ENCODE measurements at places on chromosomes 11 and 22.

DNA sequence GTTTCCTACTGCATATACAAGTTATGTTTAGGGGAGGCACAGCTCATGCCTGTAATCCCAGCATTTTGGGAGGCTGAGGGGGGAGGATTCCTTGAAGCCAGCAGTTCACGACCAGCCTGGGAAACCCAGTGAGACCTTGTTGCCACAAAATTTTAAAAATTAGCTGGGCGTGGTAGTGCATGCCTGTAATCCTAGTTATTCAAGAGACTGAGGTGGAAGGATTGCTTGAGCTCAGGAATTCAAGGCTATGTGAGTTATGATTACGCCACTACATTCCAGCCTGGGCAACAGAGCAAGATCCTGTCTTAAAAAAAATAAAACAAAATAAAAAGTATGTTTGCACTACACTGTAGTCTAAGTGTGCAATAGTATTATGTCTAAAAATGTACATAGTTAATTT, 108.8 kb upstream of the TEAD1 start:
- DNase-seq = no peak

DNA sequence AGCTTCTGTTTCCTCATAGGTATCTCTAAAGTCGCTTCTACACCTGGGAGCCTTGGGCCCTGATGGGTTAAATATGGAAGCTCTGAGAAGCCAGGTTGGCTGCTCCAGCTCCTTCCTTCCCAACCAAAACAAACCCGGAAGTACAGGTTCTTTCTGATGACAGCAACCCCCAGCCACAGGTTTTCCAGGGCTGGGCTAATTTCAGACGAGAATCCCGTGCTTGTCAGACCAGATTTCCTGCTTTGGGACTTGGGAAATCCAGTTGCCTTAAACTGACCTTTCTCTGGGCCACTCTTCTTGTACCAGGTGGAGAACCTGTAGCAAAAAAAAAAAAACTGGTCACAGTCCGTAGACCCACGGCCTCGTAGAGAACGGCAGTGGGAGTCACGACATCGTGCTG, 51.9 kb downstream of the RBX1 start:
- DNase-seq = no peak

GRCh38 chr11:129620237-129621104, 195.2 kb upstream of the TMEM45B start:
- no peak for DNase-seq

DNA sequence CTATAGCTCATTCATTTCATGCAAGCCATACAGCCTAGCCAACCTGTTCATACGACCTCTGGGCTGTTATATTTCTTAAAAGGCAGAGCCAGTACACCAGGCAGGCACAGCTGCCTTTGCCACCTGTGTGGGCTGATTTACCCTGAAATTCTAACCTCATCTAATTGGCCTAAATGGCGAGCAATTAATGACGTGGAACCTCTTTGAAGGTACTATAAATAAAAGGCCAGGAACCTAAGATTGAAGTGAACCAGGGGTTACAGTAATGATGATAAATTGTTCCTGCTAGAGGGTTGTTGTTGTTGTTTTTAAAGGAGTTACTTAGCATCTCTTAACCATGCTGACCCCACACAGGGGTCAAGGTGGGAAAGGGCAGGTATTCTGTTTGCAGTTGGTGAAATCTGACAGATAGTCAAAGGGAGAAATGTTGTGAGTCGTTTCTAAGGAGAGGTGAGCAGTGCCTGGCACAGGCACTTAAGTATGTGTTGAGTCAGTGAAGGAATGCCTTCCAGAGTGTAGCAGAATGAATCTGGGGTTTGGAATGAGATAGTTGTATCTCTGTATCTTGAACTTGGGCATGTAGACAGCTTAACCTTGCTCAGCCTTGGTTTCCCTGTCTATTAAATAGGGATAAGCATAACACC, 213.5 kb upstream of the NAV2 start:
- no peak for DNase-seq

GRCh38 chr11:77211040-77211451, 83.0 kb downstream of the MYO7A start:
- peak; percentile 47 for DNase-seq

DNA sequence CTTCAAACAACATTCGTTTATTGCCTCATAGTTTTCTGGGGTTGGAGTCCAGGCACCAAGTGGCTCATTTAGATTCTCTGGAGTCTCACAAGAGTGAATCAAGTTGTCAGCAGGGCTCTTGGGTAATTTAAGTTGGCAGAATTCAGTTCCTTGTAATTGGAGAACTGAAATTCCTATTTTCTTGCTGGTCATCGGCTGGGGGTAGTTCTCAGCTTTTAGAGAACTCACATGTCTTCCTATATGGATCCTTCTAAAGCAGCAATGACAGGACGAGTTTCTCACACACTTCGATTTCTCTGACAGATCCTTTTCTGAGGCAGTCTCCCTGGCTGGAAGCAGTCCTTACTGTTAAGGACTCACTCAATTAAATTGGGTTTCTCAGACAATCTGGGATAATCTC, 17.3 kb upstream of the OOSP4B start:
- no peak for DNase-seq

- DNase-seq = no peak
Observed at GRCh38 chr11:11732116-11732515, 109.7 kb upstream of the USP47 start.

- DNase-seq = no peak
Observed at GRCh38 chr11:111066846-111067245, 178.7 kb upstream of the POU2AF2 start.

DNA sequence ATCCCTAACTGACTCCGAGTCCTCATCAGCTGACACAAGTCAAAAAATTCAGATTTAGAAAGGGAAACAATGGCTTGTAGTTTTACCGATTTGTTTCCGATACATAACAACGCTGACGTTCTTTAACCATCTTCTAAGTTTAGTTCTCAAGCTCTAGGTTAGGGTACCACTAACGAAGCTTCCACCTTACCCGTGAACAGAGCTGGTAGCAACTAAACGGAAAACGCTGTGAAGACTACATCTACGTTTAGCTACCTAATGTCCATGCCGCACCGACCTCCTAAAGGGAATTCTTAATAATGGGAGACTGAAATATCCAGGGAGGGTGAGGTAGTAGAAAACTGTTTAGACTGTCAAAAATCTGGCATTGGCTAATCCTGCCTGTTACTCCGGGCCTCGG, 1.0 kb downstream of the NUP98 start:
- DNase-seq = peak; percentile 14

DNA sequence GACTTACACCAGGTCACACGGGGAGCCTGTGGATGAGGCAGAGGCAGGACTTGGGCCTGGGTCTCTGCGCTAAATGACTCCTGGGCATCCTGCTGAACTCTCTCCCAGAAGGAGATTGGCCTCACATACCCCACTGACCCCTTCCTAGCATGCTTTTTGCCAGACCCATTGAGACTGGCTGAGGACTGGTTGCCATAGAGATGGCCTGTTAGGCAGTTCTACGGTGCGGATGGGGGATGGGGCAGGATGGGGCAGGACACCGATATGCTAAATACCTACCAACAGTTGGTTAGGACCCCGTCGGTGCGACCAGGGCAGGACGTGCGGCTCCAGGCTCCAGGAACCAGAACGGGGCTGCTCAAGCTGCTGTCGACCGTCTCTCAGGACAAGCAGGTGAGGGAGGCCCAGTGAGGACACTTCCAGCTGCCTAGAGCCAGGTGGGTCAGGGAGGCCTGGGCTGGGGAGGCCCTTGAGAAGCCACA, at the start of gene TSGA10IP:
Gene TSGA10IP (plus strand): TSS at position 51 of the 482 bp plus-strand sequence. CDS start 196 bp downstream, at position 247.
- DNase-seq = no peak

DNA sequence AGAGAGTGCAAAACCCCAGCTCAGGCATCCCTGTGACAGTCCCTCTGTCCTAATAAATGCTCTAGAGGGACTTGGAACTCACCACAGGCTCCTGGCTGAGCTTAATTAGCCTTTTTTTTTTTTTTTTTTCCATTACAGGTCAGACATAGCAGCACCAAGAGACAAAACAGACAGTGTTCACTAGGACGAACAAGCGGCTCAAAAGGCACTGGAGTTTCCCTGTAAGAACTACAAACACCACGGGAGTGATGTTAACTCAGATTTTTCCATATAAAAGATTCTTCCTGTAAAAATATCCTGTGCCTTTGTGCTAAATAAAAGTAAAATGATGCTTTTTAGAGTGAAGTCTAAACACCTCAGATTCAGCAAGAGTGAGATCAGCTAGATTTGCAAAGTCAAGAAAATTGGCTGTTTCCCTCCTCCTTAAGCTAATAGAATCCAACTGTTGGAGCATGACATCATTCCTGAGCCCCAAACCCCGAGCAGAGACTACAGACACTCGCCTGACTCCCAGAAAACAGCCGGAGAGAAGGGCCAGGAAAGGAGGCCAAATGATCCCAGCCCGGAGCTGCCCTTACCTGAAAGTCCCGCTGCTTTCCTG, 101.0 kb upstream of the AKIP1 start:
- DNase-seq = no peak

- DNase-seq = no peak
Observed at GRCh38 chr11:130213979-130214281, 54.3 kb downstream of the ST14 start.

DNA sequence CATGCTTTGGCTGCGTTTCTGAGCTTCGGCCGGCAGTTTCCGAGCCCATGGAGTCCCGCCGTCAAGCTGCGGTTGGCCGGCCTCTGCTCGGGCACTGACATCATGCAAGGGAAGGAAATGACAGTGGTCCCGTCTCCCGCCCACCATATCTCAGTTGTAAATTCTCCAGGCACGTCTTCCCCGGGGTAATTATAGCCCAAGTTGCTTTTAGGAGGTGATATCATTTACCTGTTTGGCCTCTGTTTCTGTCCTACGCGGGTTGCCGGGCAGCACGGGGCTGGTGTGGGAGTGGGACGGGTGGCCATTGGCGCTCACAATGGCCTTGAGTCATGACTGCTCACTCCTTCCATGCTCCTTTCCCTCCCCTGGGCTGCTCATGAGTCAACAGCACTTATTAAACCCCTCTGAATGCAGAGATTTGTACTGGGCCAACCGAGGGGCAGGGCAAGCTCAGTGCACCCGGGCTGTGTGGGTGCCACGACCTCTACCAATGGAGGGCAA, 4.2 kb upstream of the ANO1 start:
- peak; percentile 30 for DNase-seq

DNA sequence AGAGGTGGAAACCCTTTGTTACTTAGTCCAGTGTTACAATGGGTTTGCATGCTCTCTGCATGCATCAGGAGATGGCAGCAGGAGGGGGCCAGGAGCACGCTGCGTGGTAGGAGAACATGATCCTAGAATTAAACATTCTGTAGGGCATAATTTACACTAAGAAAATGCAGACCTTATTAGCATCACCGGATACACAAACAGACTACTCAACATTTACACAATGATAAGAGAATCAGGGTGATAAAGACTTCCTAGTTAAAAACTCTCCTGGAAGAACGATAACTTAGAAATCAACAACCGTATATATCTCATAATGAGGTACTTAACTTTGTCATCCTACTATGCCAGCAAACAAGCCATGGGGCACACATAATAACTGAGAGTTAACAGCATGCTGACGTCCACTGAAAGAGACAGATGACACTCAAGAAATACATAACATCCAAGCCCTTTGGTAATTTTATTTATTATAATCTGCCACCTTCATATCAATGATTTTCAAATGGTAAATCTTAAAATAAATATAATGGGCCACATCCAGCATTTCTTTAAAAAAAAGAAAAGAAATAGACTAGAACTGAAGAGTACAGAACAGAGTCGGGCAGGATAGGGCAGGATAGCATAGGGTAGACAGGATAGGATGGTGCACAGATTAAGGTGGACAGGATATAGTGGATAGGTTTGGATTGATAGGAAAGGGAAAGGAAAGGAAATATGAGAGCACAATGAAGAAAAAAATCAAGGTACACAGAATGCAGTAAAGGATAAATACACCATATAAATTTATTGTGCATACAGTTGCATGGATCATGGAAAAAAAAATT, 27.5 kb downstream of the CADM1 start:
- DNase-seq = no peak

DNA sequence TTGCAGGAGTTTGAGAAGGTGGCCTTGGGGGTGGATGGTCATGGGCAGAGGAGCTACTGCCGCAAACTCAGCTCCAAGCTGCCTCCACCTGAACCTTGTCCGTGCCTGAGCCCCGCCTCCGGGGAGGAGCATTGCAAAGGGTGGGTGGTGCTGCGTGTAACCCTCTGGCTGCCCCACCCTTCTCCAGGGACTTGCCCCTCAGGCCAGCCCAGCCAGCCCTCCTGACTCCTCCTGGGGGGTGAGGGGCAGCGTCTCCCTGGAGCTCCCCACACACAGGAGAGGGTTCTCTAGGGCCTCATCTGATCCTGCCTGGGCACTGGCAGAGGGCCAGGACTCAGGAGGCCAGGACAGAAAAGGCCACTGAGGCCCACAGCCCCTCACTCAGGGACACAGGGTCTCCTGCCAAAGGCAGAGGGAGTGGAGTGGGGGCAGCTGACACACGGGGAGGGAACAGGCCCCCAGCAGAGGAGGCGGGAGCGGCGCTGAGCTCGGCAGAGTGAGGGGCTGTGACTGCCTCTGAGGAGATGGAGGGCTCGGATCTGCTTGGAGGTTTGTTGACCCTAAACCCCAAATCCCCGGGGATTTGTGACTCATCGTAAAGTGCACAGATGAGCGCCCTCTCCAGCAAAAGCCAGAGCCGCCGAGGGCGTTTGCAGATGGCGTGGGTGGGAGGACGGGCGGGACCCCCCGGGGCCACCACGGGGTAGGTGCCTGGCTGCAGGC, 12.8 kb downstream of the BRSK2 start:
- no peak for DNase-seq
